ENCODE measurements at places on chromosomes 1 and 21.

DNA sequence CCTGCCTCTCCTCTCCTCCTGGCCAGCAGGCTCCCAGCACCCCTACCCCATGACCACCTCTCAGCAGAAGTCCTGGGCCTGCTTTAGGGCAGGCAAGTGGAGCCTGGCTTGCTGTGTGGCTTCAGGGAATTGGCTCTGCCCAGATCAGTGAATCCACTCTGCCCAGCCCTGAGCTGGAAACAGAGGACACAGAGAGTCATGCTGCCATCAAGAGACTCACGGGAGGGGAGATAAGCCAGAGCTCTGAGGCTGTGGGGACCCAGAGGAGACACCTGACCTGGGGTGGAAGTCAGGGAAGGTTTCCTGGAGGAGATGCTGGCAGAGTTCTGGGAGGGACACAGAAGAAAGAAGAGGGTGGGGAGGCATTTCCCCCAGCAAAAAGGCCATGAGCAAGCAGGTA is 54.2 kb downstream of the GLIS1 start:
- DNase-seq, result peak; percentile 36

DNA sequence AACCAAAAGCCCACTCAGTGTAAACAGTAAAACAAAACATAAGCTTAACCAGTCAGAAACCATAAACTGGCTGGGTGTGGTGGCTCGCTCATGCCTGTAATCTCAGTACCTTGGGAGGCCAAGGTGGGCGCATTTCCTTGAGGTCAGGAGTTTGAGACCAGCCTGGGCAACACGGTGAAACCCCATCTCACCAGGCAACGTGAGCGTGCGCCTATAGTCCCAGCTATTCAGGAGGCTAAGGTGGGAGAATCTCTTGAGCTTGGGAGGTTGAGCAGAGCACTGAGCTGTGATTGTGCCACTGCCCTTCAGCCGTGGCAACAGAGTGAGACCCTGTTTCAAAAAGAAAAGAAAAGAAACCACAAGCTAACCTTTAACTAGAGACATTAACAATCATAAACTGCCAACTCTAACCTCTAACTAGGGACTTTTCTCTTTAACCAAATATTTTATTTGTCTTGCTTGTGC is 13.1 kb upstream of the PRRC2C start:
- DNase-seq, result no peak

GRCh38 chr1:79539001-79539400 is 532.5 kb upstream of the ADGRL4 start:
- no peak for DNase-seq

GRCh38 chr1:85320371-85321131 is 44.1 kb upstream of the BCL10 start:
- no peak for DNase-seq

GRCh38 chr21:26041431-26042180 is 129.0 kb downstream of the APP start:
- DNase-seq, result peak; percentile 38

Data from cerebellar cortex (tissue), 1 donor.